Activated B cell treated with CpG ODN at 0.5 μM for 24 hours (primary cell): ENCODE measurements at places on chromosomes 5 and 9. TPM values are rescaled to one million over a fixed set of nuclear protein-coding genes. Genes with fewer than 3 reads are reported as not detected.

- no peak overlapping the region for H3K4me3 ChIP-seq
- no peaks in the 10 kb centered on the region for H3K27me3 ChIP-seq
- DNase-seq, result no peak
- peak overlapping the region; percentile 67 for H3K27ac ChIP-seq
- H3K36me3 ChIP-seq, result no peaks in the 10 kb centered on the region
- peaks cover 76% of the 10 kb centered on the region for H3K4me1 ChIP-seq
Measured at GRCh38 chr9:99515093-99515492, 293.0 kb downstream of the SEC61B start.

DNA sequence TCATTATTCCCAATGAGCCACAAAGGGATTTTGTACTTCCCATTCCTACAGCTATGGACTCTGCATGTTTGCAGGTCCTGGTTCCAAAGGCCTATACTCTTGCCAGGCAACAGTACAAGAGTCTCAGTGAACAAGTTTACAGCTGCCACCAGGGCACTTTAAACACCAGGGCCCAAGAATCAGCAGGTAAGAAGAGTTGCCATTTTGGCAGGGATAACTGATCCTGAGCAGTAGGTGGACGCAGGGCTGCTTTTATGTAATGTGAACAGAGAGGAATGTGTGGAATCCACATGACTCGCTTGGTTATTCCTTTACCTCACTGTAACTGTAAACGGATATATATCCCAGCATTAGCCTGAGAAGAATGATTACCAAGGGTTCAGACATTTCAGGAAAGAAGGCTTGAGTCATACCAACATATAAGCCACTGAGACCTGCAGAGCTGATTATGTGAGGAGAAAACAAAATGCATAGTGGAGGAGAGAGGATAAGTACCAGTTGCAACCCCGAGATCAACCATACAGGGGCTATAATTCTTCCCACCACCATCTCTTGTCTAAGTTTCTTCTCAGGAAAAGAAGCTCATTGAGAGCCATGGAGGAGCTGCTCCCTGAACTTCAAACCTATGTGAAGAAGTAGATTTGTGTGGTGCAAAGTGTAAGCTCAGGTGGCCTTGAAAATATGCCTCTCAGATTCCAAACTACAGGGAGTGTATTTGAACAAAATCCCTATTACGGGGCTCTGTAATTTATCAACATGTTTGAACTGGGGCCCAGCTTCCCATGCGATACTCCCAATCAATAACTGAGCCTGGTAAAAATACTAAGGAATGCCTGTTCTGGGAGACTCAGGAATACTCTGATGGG is 24.6 kb downstream of the RAPGEF6 start:
- peaks cover 13% of the 10 kb centered on the region for H3K36me3 ChIP-seq
- DNase-seq, result no peak
- H3K4me1 ChIP-seq, result peaks cover 68% of the 10 kb centered on the region
- H3K4me3 ChIP-seq, result no peak overlapping the region
- no peaks in the 10 kb centered on the region for H3K27me3 ChIP-seq
- no peak overlapping the region for H3K27ac ChIP-seq

DNA sequence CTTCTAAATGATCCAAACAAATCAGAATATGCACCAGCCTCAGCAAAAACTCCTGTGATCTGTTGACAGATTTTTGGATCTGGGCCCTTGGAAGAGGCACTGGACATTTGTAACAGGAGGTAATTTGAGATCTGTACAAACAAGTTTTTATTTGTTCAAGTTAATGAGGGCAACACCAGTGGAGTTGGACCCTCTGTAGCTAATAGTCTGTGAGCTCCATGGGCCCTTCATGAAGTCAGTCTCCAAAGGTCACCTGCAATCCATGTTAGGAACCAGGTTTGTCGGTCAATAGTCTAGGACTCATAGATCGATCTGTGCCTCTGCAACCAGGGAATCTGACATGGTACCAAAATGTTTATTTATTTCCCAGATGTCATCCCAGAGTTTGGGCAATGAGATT is 40.9 kb downstream of the PAM start:
- DNase-seq, result no peak
- H3K4me3 ChIP-seq, result no peak overlapping the region
- no peaks in the 10 kb centered on the region for H3K27me3 ChIP-seq

GRCh38 chr5:107401470-107402122 is 269.1 kb downstream of the EFNA5 start:
- H3K27ac ChIP-seq, result no peak overlapping the region
- H3K36me3 ChIP-seq, result no peaks in the 10 kb centered on the region
- H3K27me3 ChIP-seq, result no peaks in the 10 kb centered on the region
- DNase-seq, result no peak

DNA sequence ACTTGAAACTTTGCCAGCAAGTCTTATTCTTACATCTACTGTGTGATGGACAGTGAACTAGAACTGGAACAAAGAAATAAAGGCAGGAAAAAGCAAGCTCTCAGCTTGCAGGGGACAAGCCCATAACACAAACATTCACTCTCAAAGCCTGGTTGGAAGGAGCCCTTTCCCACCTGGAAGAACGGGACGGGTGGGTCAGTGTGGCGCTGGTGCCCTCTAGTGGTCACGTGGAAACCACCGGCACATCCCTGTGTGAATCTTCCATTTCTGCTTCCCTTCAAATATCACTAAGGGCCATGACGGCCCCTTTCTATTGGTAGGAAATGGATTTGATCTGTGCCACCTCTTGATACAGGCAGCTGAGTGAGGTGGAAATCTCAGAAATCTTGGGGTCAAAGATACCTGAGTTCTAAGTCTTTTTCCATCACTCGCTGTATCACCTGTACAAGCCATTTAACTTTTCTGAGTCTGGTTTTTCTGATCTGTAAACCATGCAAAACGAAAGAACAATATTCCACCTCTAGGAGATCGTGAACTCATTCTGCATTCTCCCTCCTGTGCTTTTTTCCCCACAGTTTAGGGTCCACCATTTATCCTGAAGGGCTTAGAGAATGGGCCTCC is 211.6 kb downstream of the MSX2 start:
- no peak overlapping the region for H3K27ac ChIP-seq
- H3K27me3 ChIP-seq, result peaks cover 8% of the 10 kb centered on the region
- peak; percentile 18 for DNase-seq
- H3K36me3 ChIP-seq, result no peaks in the 10 kb centered on the region
- no peak overlapping the region for H3K4me3 ChIP-seq

GRCh38 chr5:140049713-140050112 is 6.6 kb upstream of the NRG2 start:
- no peak for DNase-seq
- H3K27me3 ChIP-seq, result peaks cover 27% of the 10 kb centered on the region
- no peak overlapping the region for H3K4me3 ChIP-seq
- H3K36me3 ChIP-seq, result no peaks in the 10 kb centered on the region

GRCh38 chr9:31030741-31031202 is 1353.7 kb upstream of the ACO1 start:
- DNase-seq, result no peak
- H3K4me3 ChIP-seq, result no peak overlapping the region
- H3K27ac ChIP-seq, result no peak overlapping the region

- no peaks in the 10 kb centered on the region for H3K27me3 ChIP-seq
- no peaks in the 10 kb centered on the region for H3K4me1 ChIP-seq
- no peak for DNase-seq
- no peak overlapping the region for H3K27ac ChIP-seq
- H3K4me3 ChIP-seq, result no peak overlapping the region
- peaks cover 3% of the 10 kb centered on the region for H3K36me3 ChIP-seq
Measured at GRCh38 chr5:108101130-108101529, 280.8 kb downstream of the FBXL17 start.

- no peak overlapping the region for H3K27ac ChIP-seq
- H3K36me3 ChIP-seq, result no peaks in the 10 kb centered on the region
- no peak for DNase-seq
- H3K4me3 ChIP-seq, result no peak overlapping the region
- H3K4me1 ChIP-seq, result no peaks in the 10 kb centered on the region
Measured at GRCh38 chr9:108603141-108603540, 252.6 kb downstream of the ACTL7B start.

GRCh38 chr5:105947461-105947860 is 1723.3 kb downstream of the EFNA5 start:
- H3K36me3 ChIP-seq, result no peaks in the 10 kb centered on the region
- no peak overlapping the region for H3K27ac ChIP-seq
- no peak for DNase-seq
- no peaks in the 10 kb centered on the region for H3K27me3 ChIP-seq
- no peak overlapping the region for H3K4me3 ChIP-seq

GRCh38 chr9:78963911-78964310 is 607.9 kb upstream of the TLE4 start:
- H3K4me1 ChIP-seq, result no peaks in the 10 kb centered on the region
- DNase-seq, result no peak
- no peak overlapping the region for H3K4me3 ChIP-seq
- no peaks in the 10 kb centered on the region for H3K36me3 ChIP-seq
- H3K27me3 ChIP-seq, result no peaks in the 10 kb centered on the region
- H3K27ac ChIP-seq, result no peak overlapping the region

DNA sequence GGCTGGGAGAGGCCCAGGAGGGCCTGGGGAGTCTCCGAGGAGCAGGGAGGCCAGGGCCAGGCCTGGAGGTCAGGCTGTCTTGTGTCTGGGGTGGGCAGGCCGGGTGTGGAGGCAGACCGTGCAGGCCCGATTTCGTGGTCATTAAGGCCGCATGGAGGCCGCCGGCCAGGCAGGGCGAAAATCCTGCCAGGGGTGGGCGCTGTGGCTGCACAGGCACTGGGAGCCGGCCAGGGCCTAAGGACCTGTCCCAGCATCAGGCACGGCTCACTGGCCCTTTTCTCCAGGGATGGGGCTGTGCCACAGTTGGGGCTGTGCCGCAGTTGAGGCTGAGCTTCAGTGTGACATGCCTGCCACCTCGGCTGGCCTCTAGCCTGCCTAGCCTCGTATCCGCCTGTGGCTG is 35.9 kb downstream of the ASS1 start:
- no peaks in the 10 kb centered on the region for H3K36me3 ChIP-seq
- H3K27me3 ChIP-seq, result peaks cover 20% of the 10 kb centered on the region
- no peak overlapping the region for H3K27ac ChIP-seq
- H3K4me3 ChIP-seq, result no peak overlapping the region
- DNase-seq, result no peak
- H3K4me1 ChIP-seq, result no peaks in the 10 kb centered on the region

GRCh38 chr5:118070041-118070440 is 918.3 kb downstream of the DTWD2 start:
- H3K4me3 ChIP-seq, result no peak overlapping the region
- no peaks in the 10 kb centered on the region for H3K36me3 ChIP-seq
- no peak overlapping the region for H3K27ac ChIP-seq
- H3K27me3 ChIP-seq, result no peaks in the 10 kb centered on the region
- no peaks in the 10 kb centered on the region for H3K4me1 ChIP-seq

- H3K36me3 ChIP-seq, result peaks cover 10% of the 10 kb centered on the region
- no peak overlapping the region for H3K4me3 ChIP-seq
- no peaks in the 10 kb centered on the region for H3K27me3 ChIP-seq
- no peak for DNase-seq
Measured at GRCh38 chr9:19281801-19282200, 51.3 kb downstream of the DENND4C start.

Gene PCDHA6
- not detected in 2 replicates for total RNA-seq

Gene ZNF883
- total RNA-seq, result 0.33 and 1.0 TPM in 2 replicates

Gene GABRB2
- 0.29 TPM in 1 of 2 replicates, not detected in the other for total RNA-seq

Gene SLC4A9
- not detected in 2 replicates for total RNA-seq

Gene TBCA
- 113 and 128 TPM in 2 replicates for total RNA-seq

Gene CFAP90
- total RNA-seq, result not detected in 2 replicates

Gene SPAG8
- 1.8 and 4.0 TPM in 2 replicates for total RNA-seq
